ENCODE measurements at places on chromosomes 5 and 9.

- DNase-seq: peak; percentile 41
Measured at GRCh38 chr5:141094481-141095262, at the start of gene PCDHB2. Gene PCDHB2, plus strand, starts transcription at chr5:141094615. Its CDS starts 176 bp downstream, at chr5:141094791.

DNA sequence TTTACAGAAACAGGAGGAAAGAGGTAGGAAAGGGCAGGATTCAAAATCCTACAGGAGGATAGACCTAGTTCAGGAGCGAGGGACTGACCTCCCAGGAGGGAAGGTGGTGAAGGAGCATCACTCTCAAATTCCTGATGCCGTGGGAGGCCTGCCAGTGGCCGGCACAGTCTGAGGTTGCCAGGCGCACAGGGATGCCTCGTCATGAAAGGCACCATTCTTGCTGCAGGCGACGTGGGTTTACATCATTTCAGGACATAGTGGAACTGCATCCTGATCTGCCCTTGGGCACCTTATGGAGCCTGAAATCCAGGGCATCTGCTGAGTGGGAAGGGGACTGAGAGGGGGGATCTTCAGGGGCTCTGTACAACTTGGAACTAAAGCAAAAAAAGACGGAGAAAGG lies 163.2 kb upstream of the S1PR3 start:
- DNase-seq: no peak

GRCh38 chr5:24525414-24525813 lies 119.4 kb downstream of the CDH10 start:
- DNase-seq: no peak

DNA sequence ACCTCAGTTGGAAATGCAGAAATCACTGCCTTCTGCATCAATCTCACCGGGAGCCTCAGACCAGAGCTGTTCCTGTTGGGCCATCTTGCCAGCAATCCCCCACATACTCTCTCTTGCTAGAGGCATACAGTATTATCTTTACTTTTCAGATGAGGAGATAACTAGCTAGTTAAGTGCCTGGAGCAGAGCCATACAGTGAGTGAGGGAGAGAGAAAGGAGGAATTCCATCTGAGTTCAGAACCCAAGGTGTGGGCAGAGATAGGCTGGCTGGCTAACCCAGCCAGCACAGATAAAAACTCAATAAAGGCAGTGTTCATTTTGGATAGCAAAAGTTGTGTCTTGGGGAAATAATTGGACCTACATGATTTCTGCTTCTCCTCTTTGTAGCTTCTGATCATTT lies 268.0 kb upstream of the KIF2A start:
- DNase-seq: no peak

GRCh38 chr5:81418606-81419005 lies 24.7 kb upstream of the ACOT12 start:
- no peak for DNase-seq

Data from AG08395 (cell line).